ENCODE measurements at places on chromosomes 3 and 15.

- DNase-seq, result no peak
Observed at GRCh38 chr3:31911643-31912042, 69.4 kb downstream of the OSBPL10 start.

GRCh38 chr15:61227269-61227949, 1.7 kb downstream of the RORA start:
- no peak for DNase-seq

GRCh38 chr3:31622636-31623288, 90.0 kb downstream of the STT3B start:
- no peak for DNase-seq

GRCh38 chr15:85443593-85444087, 63.2 kb downstream of the AKAP13 start:
- no peak for DNase-seq

DNA sequence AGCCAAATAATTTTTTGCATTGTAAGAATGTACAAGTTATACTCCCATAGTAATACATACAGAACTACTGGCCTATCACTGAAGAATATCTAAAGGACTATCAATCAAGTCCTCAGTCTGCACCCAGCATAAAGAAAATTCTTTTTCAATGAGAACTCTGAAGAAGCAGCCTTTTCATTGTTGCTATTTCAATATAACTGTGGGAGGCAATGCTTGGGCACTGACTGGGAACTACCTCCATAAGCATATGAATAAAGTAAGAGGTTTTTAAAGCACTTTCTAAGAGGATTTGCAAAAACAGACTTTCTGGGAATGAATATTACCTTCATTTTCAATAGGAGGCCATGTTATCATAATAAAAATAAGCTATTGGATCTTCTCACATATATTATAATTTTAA, 24.6 kb upstream of the NECTIN3 start:
- DNase-seq, result no peak

DNA sequence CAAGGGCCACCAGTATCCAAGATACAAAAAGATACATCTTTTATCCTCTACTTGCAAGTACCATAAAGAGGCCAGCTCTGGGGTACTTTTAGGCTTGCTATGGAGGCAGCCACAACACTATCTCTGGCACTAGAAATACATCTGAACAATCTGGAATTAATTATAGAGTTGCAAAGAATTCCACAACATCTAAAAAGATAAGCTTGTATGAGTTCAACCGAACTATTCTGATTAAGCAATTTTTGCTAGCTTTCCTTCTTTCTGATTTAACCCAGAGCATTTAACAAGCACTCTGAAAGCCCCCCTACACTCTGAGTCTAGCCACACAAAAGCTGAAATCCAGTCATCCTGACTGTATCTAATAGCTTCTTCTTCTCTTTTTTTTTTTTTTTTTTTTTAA, 95.4 kb downstream of the FRMD5 start:
- no peak for DNase-seq

- DNase-seq, result no peak
Observed at GRCh38 chr3:41234823-41235721, 35.8 kb downstream of the CTNNB1 start.

- DNase-seq, result no peak
Observed at GRCh38 chr3:121975702-121976302, 46.2 kb downstream of the ILDR1 start.

- DNase-seq, result no peak
Observed at GRCh38 chr3:25044762-25045710, 383.0 kb upstream of the RARB start.

- DNase-seq, result no peak
Observed at GRCh38 chr15:55422089-55422488, 13.8 kb downstream of the PIERCE2 start.

DNA sequence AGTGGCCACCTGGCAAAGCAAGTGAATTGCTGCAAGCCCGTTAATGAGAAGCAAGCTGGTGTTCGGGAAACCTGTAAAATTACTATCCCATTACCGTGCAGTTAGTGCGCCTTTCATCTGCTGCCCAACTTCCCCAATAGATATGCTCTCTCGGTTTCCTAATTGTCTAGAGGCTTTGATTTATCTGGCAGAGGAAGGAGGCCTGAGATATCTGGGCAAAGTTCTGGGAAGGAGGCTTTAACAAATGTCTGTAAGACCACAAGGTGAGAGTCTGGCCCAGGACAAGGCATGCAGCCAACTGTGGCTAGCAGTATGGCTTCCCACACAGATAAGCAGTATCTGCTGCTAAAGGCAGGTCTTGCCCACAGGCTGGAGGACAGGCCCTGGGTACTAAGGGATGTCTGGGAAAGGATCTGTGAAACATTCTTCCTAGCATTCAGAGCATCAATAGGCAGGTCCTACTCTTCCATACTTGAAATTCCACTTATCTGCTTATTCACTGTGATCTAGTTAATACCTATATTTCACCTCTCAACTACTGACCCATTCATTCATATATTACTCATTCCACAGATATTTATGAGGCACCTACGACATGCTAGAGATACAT, 130.0 kb upstream of the SLC2A2 start:
- DNase-seq, result no peak

DNA sequence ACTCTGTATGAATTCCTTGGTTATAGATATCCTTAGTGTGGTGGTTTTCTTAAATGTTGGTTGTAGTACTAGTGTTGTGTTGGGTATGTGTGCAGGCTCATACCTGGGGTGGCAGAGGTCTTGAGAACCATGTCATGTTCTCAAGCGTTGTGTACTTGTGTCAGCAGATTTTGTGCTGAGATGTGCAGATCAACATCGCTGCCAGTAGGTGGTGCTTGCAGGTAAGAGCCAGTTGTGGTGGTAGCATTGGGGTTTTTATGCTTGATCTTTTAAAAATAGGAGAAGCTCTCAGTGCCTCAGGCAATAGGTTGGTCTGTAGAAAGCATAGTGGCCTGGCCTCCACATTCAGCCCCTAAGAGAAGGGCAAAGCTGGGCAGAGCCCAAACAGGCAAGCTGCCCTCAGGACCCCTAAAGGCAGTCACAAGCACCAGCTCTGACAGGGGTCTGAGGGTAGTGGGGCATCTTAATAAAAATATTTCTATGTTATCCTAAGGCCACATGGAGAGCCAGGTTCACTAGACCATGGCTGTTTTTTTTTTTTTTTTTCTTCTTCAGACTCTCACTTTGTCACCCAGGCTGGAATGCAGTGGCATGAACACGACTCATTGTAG, 164.0 kb downstream of the IL20RB start:
- no peak for DNase-seq

GRCh38 chr15:88377509-88377908, 89.7 kb downstream of the MRPL46 start:
- DNase-seq, result no peak

DNA sequence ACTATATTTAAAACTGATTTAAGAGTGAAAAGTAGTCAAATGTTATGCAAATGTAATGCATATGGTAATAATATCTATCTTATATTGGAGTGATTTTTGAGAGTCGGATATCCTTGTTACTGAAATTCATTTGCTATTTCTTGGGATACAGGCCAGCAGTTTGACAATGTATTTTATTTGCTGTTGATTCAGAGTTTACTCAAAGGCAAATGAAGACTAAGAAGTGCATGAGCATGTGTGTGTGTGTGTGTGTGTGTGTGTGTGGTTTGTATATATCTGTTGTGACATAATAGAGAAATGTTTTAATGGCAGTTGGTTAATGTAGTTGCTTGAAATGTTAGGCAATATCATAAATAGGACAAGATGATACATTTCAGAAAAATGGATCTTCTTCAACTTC, 39.0 kb downstream of the UNC13C start:
- no peak for DNase-seq

DNA sequence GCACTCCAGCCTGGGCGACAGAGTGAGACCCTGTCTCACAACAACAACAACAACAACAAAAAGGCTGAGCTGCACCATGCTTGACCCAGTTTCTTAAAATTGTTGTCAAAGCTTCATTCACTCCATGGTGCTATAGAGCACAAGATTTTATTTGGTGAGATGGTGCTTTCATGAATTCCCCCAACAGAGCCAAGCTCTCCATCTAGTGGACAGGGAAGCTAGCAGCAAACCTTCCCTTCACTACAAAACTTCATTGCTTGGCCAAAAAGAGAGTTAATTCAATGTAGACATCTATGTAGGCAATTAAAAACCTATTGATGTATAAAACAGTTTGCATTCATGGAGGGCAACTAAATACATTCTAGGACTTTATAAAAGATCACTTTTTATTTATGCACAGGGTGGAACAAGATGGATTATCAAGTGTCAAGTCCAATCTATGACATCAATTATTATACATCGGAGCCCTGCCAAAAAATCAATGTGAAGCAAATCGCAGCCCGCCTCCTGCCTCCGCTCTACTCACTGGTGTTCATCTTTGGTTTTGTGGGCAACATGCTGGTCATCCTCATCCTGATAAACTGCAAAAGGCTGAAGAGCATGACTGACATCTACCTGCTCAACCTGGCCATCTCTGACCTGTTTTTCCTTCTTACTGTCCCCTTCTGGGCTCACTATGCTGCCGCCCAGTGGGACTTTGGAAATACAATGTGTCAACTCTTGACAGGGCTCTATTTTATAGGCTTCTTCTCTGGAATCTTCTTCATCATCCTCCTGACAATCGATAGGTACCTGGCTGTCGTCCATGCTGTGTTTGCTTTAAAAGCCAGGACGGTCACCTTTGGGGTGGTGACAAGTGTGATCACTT, 2.0 kb downstream of the CCR5 start:
- DNase-seq, result no peak

GRCh38 chr15:76868740-76869139, 36.4 kb downstream of the SCAPER start:
- DNase-seq, result no peak

DNA sequence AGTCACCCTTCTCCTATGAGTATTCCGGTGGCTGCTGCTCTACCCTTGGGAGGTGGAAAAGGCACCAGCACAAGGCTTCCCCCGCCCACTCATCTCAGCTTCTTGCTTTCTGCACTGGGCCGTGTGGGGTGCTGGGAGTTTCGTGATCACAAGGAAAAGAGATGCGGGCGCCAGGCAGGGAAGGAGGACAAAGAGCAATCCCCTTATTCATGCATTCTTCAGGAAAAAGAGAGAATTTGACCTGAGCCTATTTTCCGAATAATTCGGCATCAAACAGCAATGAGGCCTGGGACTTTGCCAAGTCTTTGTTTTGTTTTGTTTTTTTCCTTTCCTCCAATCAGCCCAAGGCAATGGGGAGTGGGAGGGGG, 102.2 kb upstream of the LPP start:
- no peak for DNase-seq

GRCh38 chr3:150049317-150049716, 78.6 kb upstream of the PFN2 start:
- no peak for DNase-seq

GRCh38 chr3:14561051-14561960, 21.2 kb upstream of the GRIP2 start:
- no peak for DNase-seq

DNA sequence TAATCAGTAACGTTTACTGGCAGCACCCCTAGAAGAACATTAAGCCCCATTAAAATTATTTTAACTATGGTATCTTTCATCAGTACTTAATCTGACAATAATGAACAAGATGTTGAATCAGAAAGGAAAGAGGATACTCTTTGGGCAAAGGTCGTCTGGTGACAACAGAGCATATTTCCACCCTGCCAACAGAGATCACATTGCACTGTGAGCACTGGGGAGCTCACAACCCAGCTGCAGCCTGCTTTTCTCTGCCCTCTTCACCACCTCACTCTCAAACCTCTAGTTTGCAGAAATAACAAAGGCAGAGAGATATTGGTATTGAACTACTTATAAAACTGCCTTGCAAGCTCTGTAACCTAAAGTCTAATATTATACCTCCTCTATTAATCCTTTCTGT, 130.0 kb downstream of the FBN1 start:
- DNase-seq, result no peak

GRCh38 chr3:138172625-138173024, 2.1 kb downstream of the DBR1 start:
- no peak for DNase-seq

- DNase-seq, result no peak
Observed at GRCh38 chr3:31247850-31248562, 284.7 kb upstream of the STT3B start.

GRCh38 chr3:100277255-100277800, 16.5 kb downstream of the TBC1D23 start:
- DNase-seq, result no peak
